ENCODE measurements at places on chromosomes 2 and 18.

DNA sequence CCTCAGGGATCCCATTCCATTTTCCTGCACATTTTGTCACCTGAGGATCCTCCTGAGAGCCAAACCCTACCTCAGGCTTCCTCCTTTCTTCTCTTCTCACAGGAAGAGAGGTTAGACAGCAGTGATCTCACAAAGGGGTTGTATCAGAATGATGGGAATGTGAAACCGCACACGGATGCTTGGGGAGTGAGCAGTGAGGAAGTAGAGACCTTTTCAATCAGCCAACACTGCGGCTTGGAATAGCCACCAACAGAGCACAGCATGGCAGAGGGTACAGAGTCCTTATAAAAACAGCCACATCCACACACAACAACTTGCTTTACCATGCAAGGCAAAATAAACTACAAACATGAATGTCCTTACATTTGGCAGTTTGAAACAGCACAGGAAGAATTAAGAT, 8.7 kb downstream of the TMEM182 start:
- DNase-seq, result no peak

DNA sequence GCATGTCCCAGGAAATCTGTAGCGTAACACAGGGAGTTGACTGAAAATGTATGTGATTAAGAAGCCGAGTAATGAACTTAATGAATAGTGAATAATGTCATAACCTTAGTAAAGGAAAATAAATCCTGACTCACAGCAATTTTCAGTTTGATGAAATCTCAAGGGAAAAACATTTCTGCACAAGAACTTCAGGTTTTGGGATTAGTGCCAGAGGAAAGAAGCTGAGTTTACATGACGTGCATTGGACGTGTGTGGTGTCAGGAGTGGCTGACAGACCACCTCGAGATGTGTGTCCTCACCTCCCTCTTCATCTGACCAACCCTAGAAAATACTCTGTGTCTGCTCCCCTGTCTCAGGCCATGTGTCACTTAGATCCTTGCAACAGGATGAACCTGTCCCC, 39.1 kb downstream of the VWA3B start:
- no peak for DNase-seq

DNA sequence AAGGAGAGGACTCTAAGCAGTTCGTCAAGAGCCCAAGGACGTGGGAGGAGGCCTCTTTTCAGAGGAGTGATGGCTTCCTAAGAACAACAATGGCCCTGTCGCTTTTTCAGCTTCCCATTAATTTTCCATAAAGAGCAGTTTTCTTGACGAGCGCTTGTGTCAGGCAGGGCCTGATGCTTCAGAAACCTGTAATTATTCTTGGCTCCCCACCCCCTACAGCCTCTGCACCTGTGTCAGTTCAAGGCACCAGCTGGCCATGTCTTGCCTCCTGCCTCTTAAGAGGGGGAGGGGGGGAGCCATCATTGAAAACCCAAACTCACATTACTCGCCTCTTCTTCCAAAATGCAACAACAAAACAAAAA, 32.3 kb downstream of the KLF7 start:
- no peak for DNase-seq

DNA sequence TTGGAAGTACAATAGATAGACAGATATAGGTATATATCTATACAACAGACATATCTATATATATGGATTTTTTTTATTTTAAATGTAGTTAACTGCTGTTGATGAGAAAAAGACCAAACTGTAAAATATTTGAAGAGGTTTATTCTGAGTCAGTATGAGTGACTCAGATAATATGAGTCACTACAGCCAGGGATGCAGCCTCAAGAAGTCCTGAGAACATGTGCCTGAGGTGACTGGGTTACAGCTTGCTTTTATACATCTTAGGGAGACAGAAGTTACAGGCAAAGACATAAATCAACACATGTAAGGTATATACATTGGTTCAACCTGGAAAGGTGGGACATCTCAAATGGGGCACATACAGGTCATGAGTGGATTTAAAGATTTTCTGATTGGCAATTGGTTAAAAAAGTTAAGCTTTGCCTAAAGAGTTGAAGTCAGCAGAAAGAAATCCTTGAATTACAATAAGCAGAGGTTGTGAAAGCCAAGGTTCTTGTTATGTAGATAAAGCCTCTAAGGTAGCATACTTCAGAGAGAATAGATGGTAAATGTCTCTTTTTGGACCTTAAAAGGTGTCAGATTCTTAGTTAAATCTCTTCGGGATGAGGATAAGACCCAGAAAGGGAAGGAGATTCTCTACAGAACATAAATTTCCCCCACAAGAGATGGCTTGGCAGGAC, 149.9 kb downstream of the RBM43 start:
- no peak for DNase-seq

GRCh38 chr18:57231864-57232263, 85.0 kb downstream of the BOD1L2 start:
- no peak for DNase-seq

DNA sequence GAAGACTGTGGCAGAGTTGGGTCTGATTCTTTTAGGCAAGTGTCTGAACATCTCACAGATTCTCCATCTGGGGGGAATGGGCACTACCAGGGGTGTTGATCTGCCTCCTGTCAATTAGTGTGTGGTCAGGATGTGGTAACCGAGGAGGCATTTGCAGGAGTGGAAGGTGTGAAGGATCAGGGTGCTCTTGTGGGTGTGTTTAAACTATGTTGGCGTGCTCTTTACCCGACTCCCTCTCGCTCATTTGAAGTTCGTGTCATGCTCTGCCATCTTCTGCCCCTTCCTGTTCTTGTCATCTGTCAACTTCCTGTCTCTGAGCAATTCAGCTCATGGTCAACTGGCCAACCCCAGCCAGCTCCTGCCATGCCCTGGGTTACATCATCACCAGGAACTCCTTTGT, 107.9 kb downstream of the RTN4 start:
- no peak for DNase-seq

GRCh38 chr2:150383587-150383986, 103.9 kb downstream of the RND3 start:
- DNase-seq, result no peak

DNA sequence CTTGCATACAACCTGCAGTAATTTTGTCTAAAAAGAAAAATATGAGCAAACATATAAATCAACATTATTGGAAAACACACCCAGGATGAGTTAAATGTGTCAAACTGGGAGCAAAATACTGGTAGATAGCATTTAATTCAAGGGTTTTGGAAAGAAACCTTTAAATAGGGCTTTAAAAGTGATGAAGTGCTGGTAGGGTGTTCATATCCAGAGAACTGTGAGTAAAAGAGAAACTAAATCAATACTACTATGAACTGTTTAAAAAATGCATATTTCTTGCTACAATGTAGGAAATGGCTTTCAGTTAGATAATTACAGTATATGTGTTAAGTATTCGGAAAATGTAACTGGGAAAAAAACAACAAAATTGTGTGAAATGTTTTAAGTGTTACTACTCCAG, 117.8 kb downstream of the ATAD2B start:
- DNase-seq, result no peak

DNA sequence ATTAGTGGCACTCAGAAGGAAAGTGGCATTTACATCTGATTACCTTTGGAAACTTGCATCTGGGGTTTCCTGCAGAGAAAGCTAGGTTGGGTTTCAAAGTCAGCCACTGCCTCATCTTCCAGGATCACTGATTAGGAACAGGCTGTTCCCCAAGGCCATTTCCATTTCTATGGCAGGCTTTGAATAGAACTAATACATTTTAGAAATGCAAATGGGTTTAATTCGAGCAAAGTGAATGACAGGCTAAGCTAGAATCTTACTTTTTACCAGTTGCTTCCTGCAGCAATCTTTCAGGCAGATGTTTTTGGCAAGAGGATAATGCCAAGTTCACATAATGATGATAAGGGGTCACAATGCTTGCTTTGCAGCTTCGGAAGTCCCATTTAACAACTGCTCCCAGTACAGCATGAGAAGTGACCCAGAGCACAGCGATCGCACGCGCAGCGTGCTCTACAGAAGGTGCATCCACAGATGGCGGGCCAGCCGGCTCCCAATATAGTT, 336.7 kb downstream of the LPIN1 start:
- DNase-seq, result no peak

DNA sequence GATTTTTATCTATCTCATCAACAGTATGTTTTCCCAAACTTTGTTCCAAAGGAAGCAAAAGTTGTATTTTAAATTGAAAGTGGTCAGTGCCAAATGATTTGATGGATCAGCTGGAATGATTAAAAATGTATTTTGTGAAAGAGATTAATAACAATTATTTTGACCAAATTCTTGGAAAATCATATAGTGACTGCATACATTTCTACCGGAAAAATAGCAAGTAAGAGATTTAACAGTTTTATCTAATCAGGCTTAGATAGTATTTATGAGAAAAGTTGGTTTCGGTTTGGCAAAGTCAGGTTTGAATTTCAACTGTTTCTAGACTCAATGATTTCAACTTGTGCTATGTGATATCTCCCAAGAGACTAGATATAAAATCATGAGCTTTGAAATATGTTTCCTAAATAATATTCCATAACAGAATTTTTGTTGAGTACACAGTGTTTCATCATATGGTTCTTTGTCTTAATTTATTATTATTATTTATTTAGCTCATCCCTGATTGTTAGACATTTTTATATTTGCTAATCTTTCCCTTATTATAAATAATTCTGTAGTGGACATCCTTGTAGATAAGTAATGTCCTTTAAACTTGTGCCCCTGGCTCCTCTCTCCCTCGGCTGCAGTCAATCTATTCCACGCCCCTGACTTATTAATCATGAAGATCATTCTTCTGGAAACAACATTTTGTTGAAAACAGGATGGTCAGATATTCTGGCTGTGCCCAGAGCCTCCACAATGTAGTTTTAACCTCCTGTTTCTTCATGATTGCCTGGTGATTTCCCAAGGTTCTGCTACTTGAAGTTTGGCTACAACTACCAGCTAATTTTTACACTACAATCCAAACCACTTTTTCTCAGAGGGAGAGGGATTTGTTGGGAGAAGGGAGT, 520.7 kb upstream of the TCF4 start:
- DNase-seq, result no peak
